ENCODE measurements at places on chromosomes 11 and 22. TPM values are rescaled to one million over a fixed set of nuclear protein-coding genes. Genes with fewer than 3 reads are reported as not detected.

- no peak for DNase-seq
Observed at GRCh38 chr11:26622181-26622580, 50.1 kb upstream of the MUC15 start.

- DNase-seq: peak; percentile 93
Observed at GRCh38 chr11:57761301-57762234, at the start of gene CTNND1. TSS of gene CTNND1 (plus strand) at chr11:57761802. CDS start at chr11:57791479, 29,677 bp downstream.

DNA sequence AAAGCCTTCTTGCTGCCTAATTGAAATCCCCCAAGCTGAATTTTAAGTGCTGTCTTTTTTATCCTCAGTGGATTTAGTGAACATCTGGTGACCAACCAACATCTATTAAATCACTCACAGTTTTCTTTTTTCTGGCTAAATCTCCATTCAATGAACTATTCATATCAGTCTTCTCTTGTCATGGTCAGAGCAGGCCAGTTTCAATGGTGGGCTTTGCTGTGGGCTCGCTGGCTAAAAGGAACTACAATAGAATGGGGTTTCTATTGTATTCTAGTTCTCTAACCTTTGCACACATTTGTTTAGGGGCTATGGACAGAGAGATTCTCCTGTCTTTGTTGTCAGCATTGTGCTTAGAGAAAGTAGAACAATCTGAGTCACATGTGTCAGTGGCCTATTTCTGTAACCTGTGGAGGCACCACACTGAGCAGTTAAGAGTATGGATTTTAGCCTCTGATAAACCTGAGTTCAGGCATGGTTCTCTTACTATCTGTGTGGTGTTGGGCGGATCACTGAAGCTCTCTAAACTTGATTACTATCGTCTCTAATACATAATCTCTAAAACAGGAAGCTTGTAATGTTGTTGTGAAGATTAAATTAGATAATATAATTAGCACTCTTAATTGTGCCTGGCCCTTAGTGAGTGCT, 94.2 kb upstream of the CADM1 start:
- no peak for DNase-seq

- DNase-seq: peak; percentile 43
Observed at GRCh38 chr11:72683782-72684200, 9.6 kb upstream of the PDE2A start.

GRCh38 chr22:26884921-26885320, 227.5 kb downstream of the MIAT start:
- DNase-seq: no peak

GRCh38 chr11:35262056-35262455, 123.1 kb downstream of the CD44 start:
- no peak for DNase-seq

DNA sequence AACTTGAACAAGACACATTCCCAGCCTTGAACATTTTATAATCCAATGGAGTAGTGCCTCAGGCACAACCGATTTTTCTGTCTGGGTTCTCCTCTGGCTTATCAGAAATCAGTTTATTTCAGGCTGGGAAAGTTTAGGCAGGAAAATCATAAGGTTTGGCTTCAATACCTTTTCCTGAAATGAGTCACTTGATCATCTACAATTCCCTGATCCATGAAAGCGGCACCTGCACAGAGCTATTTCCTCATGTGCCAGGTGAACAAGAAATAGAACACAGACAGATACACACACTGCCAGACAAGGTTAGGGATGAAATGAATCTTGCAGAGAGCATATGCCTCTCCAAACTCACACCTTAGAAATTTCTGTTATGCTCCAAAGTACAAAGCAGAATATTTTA, 106.7 kb upstream of the OR9G4 start:
- DNase-seq: no peak

- DNase-seq: no peak
Observed at GRCh38 chr11:75320643-75321042, 30.8 kb downstream of the ARRB1 start.

DNA sequence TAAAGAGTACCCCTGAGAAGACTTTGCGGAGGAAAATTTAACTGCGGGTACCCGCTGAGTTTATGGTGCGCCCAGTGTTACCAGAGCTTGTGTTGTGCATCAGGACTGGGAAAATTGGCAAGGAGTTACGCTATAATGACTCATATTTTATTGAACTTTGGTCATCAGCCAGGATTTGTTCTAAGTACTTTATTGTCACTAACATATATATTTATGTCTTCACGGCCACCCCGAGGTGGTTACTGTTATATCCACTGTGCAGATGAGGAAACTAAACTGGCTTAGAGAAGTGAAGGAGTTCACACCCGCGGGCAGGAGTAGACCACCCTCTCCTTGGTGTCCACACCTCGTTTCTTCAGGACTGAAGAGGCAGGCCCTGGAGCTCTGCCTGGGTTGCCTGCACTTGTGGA, 667 bp downstream of the ACCS start:
- no peak for DNase-seq

- DNase-seq: no peak
Observed at GRCh38 chr11:104467404-104467803, 303.5 kb upstream of the PDGFD start.

GRCh38 chr22:30326706-30327362, at the start of gene TBC1D10A:
TSS of gene TBC1D10A (minus strand) at chr22:30326941. CDS start at chr22:30326881, 60 bp downstream.
- DNase-seq: peak; percentile 91

GRCh38 chr11:91904792-91905785, 319.5 kb upstream of the FAT3 start:
- DNase-seq: no peak

DNA sequence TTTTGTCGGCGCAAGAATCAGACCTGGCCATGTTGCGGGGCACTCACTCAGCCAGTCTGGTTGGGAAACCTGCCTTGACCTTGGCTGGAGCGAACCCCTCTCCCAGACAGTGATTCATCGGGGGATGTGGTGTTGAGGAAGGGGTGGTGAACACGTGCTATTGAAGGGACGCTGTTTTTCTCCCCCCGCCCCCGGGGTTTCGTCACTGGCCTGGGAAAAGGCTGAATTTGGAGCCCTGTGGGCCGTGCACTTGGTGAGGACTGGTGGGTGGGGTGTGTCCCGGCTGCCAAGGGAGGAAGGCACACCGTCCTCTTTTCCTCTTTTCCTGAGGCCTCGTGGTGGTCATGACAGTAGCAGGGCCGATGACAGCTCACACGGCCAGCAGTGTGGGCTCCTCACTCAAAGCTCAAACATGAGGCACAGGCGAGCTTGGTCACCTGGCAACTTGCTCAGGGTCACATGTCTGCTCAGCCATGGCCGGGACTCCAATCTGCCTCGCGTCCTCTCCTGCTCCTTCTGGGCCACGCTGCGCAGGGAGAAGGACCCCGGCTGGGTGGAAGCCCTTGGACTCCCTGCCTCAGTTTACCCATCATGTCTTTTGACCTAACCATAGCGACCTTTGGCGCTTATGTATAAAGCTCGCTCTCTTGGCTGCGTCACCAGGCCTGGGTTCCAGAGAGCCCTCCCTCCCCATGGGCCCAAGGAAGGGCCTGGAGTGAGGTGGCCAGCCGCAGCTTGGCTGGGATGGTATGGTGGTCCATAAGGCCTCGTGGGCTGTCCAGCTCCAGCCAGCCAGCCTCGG, 49.4 kb downstream of the SMIM38 start:
- DNase-seq: no peak

ACR gene
- 1.1 TPM for total RNA-seq

HIRA gene
- 19.9 TPM for total RNA-seq

BMAL1 gene
- 19.9 TPM for total RNA-seq

CARNS1 gene
- total RNA-seq: 23.6 TPM

MYO7A gene
- total RNA-seq: 2.2 TPM

PIK3IP1 gene
- total RNA-seq: 28.6 TPM

MYO18B gene
- total RNA-seq: 220 TPM

DGCR6L gene
- total RNA-seq: 41.4 TPM

TRIM21 gene
- 7.6 TPM for total RNA-seq

APOBEC3A gene
- total RNA-seq: 0.47 TPM

ADAMTS8 gene
- total RNA-seq: 0.87 TPM

MFRP gene
- total RNA-seq: not detected
